Esophagus muscularis mucosa (tissue), 4 donors: ENCODE measurements at places on chromosomes 16 and 17.

- no peak for DNase-seq
Measured at GRCh38 chr16:3026003-3026378, 2.2 kb downstream of the THOC6 start.

DNA sequence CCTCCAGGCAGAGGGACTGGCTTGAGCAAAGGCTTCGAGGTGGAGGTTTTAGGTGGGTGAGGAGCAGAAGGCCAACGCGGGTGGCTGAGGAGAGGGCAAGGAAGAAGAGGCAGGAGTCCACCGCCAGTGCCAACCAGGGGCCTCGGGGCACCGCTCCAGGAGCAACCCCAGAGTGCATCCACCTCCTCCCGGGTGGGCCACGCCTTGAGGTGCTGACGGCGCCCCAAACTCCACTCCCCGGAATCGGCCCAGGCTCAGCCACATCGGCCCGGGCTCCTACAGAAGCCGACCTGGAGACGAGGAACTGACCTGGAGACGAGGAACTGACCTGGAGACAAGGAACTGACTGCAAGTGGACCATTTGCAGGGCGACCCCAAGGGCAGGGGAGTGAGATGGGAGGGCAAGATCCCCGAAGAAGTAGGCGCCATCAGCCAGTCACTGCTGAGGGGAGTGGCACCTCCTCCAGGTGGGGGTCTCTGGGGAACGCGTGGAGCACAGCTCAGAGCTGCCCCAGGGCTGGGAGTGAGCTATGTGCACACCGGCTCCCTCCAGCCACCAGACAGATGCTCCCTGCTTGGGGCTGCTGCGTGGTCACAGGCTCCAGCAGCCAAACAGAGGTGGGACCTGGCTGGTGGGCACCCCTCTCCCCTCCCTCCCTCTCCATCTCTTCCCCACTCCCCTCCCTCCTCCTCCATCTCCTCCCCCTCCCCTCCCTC is 29.2 kb upstream of the CBFA2T3 start:
- no peak for DNase-seq

GRCh38 chr16:4713663-4714501 is 20.2 kb downstream of the ANKS3 start:
- DNase-seq, result no peak

- DNase-seq, result no peak
Measured at GRCh38 chr17:2102931-2103809, 48.3 kb downstream of the HIC1 start.

- no peak for DNase-seq
Measured at GRCh38 chr17:51004249-51004648, 116.4 kb downstream of the SPAG9 start.

DNA sequence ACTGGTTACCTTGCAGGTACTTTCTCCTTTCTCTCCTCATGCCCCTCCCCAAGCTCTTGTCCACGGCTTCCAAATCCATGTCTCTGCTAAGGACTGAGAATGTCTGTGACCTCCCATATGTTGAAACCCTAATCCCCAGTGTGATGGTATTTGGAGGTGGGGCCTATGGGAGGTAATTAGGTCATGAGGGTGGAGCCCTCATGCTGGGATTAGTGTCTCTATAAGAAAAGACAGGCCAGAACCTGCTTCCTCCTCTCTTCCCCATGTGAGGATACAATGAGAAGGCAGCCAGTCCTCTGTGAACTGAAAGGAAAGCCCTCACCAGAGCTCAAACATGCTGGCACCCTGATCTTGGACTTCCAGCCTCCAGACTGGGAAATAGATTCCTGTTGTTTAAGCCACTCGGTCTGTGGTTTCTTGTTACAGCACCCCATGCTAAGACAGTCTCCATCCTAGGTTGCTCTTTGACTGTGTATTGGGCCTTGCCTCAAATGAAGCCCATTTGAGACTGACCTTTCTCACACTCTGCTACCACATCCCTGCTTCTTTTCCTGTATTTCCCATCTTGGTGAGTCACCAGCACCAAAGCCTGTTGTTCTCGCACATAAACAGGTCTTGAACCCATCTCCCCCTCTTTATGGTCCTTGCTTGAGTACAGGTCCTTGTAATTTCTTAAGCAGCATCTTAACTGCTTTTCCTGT is 135.0 kb downstream of the CDK5R1 start:
- DNase-seq, result no peak

DNA sequence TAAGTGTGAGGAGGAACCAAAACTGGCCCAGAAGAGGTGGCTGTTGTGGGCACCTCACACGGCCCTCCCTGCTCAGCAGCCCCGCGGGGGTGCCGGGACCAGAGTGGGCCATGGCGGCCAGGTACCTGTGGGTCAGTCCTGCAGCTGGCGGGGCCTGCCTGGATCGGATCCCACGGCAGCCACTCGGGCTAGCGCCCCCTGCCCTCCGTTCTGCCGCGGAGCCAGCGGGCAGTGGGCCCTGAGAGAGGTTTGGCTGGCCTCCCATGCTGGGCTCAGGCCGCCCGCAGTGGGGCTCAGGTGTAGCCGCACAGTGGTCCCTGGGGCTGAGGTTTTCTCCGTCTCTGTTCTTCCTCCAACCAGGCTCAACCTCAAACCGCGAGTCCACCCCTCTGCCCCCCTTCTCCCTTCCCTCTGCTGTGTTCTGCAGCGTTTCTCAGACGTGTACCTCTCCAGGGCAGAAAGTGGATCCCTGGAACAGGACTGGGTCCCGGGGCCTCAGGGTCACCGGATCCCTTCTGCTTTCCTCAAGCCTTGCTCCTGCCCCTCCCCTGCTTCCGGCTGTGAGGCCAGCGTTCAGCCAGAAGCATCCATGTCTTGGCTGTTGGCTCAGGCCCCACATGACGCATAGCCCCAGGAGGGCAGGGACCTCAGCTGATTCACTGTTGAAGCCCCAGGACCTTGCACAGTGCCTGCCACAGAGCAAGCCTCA is 28.6 kb upstream of the ITGA3 start:
- no peak for DNase-seq

- DNase-seq, result no peak
Measured at GRCh38 chr17:50559674-50560184, 786 bp upstream of the CACNA1G start.

GRCh38 chr16:31874366-31875111 is 932 bp downstream of the ZNF267 start:
- DNase-seq, result no peak

DNA sequence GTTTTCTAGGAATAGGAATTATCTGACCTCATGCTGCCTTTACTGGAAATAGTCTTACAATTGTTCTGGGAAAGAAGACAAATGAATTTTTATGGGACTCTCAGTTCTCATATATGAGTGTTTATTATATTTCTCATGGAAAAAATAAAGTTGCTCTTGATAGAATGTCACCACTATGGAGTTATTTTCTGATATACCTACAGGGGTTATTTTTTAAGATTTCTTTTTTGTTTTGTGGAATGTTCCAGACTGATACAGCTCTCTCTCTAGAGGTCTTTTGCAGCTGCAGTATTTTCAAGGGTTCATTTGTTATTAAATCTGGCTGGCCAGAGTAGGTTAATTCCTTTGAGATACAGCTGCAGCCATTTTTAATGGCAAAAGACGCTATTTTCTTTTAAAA is 100.7 kb downstream of the ABCA8 start:
- no peak for DNase-seq

DNA sequence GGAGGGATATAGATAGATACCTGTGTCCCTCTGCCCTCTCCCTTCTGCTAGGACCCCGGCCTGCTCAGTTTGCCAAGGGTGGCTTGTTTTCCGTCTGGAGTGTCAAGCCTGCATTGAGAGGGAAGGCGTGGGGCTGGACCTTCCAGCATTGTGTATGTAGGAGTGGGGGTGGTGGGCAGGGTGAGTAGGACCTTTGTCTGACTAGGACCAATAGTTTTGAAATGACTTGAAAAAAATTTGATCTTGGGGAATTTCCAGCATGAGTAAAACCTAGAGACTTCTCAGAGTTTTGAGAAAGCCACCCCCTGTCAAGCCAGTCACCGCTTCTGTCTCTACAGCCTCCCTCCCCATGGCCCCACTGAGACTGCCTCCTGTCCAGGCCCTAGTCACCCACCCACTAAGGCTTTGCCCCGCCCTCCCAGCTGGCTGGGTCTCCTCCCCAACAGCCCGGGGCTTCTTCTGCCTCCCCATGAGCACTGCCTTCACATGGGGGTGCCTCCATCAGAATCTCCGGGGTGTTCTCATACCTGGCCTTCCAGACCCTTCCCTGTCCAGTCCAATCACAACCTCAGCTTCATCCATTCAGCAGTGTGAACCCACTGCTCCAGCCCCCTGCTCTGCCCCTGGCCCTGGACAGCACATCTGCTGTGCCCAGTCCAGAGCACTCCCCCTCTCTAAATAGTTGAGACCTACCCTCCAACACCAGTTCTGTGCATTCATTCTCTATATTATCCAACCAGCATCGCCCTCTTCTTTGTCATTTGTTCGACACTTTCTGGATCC is 207.0 kb downstream of the MSI2 start:
- DNase-seq, result no peak

- DNase-seq, result no peak
Measured at GRCh38 chr17:49556223-49556943, 19.3 kb upstream of the NXPH3 start.

DNA sequence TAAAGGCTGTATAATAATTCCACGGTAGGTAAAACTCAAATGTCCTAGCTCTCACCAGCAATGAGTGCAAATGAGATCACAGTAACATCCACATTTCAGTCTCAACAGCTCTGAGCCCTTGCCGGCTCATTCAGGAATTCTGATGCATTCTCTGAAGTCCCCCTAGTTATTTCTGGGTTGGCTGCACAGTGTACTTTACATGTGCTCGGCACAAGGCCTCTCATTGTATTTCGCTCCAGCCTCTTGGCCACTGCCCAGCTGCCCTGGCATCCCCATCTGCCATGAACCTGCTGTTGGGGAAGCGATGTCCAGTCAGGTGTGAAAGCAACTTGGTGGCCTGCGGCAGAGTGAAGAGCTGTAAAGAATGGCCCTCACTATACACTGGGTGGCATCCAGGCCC is 14.3 kb downstream of the PRCD start:
- DNase-seq, result no peak

DNA sequence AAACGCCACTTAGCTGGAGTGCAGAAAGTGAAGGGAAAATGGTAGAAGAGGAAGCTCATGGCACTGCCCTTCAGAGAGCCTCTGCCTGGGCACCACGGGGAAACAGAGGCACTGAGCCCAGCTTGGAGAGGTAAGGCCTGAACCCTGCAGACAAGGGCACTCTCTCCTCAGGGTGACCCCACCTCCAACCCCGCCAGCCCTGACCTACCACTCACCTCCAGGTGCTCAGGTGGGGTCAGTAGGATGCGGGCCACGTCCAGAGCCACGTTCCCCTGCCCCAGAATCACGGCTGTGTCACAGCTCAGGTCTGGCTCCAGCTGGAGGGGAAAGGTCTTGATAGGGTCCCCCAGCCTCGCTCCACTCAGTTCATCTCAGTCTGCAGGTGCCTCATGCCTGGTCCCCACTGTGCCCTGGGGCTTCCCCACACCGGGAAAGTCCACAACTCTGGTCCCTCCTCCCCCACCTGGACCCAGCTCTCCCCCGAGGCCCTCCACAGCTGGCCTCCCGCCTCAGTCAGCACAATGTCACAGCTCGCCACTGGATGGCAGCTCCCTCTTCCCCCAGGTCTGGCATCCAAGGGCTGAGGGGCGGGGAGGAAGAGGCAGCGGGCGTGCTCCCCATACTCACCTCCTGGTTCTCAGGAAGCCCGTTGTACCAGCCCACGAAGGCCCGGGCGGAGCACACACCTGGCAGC is 6.0 kb upstream of the GRIN2C start:
- DNase-seq, result no peak
